CD4-positive, alpha-beta T cell treated with Interleukin-10 for 1 hour (primary cell): ENCODE measurements at places on chromosomes 6 and 20.

DNA sequence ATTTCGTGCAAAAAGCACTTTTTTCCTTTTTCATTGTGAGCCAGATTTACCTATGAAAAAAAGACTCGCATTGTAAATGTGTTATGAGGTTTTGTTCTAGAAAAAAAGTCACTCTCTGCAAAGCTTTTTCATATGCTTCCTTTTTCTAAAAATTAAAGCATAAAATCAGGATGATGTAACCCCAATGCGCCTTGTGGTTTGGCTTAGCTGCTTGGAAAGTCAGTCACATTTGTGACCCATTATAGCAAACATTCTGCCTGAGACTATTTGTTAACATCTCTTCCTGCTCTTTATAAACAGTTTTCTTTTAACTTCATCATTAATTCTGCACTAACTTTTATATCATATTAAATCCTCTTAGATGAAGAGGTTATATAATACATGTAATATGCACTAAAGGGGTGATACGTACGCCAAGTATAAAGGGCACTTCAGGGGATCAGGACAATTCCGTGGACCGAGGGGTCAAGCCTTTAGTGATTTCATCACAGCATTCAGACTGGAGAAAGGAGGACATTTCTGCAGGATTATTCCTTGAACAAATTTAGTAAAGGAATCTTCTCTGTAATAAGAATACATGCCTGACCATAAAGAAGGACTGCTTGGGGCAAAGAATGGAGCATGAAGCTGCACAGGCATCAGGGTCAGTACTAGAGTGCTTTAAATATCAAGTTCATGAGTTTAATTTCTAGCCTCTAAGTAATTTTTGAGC lies 48.1 kb upstream of the SMLR1 start:
- no peak for DNase-seq

- DNase-seq: no peak
Measured at GRCh38 chr6:138844192-138844591, 48.3 kb downstream of the ECT2L start.

GRCh38 chr20:2130062-2130591 lies 28.5 kb downstream of the STK35 start:
- DNase-seq: no peak

DNA sequence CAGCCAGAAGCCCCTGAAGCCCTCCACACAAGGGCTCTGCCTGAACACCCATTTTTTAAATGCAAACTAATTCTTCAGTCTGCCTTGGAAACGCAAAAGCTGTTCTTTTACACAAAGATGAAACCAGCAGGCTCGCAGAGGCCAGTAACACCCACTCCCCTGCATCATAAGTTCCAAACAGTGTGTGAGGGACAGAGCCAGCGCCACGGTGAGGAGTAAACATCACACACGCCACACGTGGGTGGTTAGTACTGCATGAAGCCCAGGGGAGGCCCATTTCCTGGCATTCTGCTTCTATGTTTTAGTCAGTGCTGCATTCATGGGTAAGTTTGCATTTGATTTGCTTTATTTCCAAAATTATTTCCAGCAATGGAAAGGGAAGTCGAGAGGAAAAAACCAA lies 217.7 kb upstream of the RIN2 start:
- DNase-seq: no peak

DNA sequence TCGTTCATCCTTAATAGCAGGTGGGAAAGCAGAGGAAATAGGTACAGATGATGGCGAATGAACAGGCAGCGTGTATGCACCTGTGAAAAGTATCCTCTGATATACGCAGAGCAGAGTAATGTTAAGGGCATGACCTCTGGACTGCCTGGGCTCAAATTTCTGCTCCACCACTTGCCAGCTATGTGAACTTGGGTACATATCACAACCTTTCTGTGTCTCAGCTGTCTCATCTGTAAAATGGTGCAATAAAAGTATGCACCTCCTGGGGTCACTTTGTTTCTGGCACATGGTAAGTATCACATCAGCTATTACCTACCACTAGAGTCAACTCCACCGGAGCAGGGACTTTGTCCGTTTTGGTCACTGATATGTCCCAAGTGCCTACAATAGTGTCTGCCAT lies 2.5 kb downstream of the OCSTAMP start:
- DNase-seq: no peak

DNA sequence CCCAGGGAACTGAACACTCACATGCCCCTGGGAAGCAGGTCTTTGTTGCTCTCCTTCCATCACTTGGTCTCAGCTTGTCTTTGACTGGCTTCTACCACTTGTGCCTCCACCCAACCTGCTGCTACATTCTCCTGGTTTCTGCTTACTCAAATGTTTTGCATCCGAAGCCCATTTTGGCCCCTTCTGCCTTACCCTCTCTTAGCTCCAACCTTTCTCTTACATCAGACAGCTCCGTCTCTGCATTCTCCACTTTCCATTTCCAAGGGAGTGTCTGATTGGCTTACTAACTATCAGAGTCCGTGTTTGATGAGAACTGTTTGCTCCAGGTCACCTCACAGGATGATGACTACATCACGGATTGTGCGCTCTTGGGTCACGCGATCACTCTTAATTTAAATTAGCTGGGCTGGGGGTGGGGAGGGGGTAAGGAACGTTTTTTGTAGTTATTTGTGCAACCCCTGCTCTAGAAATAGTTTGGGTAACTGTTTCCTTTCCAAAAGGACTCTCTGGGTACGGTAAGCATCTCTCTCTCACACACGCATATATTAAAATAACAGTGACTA lies 844 bp upstream of the ABRACL start:
- DNase-seq: peak; percentile 49

GRCh38 chr20:58007947-58008346 lies 220.5 kb downstream of the ANKRD60 start:
- no peak for DNase-seq

DNA sequence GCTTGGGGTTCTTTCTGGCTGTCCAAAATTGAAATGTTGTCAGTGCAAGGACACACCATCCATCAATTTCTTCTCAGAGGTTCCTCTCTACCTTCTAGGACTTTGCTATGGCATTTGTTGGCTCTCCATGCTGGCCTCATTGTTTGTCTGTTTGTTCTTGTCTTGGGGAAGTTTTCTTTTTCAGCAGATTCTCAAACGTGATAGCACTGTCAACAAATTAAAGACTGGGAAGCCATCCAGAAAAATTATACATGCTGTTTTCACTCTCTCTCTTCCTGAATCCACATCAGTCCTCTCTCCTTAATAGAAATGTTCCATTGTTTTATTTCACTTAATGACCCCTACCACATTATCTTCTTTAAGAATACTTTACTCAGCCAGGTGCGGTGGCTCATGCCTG lies 130.4 kb downstream of the PCSK2 start:
- no peak for DNase-seq

DNA sequence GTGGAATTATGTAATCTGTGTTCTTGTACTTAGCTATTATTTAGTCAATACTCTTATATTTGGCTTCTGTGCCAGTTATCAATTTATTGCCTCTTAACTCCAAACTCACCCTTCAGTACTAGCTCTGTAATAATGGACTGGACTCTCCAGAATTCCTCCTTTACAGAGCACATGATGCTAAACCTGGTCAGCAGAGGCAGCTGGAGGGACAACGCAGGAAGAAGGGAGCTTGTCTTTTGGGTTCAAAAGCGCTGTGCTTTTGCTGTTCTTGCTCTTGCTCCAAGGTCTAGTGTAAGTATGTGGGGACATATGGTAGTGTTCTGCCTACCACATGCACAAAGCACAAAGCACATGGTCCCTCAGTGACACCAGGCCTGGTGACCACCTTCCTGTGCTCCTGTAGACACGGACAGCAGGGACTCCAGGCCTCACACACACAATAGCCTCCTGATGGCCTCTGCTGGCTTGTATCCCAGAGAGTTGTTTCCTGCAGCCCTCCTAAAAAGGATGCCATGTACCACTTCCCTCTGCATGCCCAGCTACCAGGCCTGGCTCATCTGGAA lies 46.1 kb downstream of the CHD6 start:
- no peak for DNase-seq

DNA sequence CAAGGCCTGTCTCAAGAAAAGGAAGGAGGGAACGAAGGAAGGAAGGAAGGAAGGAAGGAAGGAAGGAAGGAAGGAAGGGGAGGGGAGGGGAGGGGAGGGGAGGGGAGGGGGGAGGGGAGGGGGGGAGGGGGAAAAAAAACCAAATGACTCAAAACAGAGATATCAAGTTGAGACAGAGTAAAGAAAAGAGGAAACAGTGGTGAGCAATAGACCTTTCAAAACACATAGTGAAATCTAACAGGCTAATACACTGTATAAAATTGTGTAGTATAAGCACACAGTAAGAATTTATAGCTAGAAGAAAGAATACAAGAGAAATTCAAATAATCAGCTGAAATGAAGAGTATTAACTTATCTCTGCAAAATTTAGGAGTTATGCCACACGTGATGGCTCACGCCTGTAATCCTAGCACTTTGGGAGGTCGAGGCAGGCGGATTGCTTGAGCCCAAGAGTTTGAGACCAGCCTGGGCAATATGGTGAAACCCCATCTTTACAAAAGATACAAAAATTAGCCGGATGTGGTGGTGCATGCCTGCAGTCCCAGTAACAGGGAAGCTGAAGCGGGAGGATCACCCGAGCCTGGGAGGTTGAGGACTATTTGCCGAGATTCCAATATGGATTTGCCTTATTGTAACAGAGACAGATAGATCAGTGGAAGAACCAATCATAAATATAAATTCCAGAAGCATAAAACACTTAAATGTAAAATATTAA lies 123.2 kb downstream of the PRND start:
- no peak for DNase-seq

- DNase-seq: no peak
Measured at GRCh38 chr6:102115911-102116310, 722.4 kb downstream of the GRIK2 start.
